ENCODE measurements at places on chromosomes 7 and 10.

- no peak for DNase-seq
These were observed 13.4 kb downstream of the EBF3 start for GRCh38 chr10:129950676-129951075.

DNA sequence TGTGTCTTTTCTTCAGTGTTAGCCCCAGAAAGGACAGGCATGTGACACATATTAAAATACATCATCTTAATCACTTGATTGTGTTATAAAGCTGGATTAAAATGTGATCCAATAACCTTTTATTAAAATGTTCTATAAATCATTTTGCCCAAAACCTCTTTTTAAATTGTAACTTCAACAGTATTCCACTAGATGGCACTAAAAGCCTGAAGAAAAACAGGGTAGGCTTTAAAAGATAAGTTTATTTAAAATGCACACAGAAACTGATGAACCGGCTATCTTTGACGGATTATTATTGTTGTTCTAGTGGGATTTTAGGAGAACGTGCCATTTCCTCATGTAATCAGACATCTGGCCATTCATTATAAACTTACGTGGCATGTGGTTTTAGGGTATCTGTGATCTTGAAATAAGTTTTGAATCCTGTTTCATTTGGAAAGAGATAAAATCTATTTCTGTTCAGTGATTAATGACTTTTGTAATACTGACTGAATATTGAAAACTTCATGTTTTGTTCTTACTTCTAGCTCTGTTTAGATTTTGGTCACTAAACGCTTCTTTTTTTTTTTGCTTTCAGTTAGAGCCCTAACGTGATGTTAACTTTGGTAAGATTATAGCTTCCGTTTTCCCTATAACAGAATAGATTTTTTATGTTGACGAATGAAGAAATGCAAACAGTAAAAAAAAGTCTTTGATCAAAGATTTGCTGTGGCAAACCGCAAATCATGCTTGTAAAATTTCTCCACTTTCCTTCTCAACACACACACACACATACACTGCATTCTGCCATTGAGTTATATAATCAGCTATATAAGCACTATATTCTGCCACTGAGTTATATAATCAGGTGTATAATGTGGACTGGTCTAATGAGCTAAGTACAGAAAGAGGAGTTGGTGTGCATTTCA lies 13.6 kb downstream of the VPS50 start:
- DNase-seq: no peak

- no peak for DNase-seq
These were observed 11.6 kb downstream of the EN2 start for GRCh38 chr7:155469311-155470185.

GRCh38 chr10:6280291-6280690 lies 77.6 kb downstream of the PFKFB3 start:
- DNase-seq: no peak

GRCh38 chr7:32158751-32159745 lies 88.8 kb upstream of the PDE1C start:
- DNase-seq: no peak

GRCh38 chr7:143965280-143965679 lies 10.6 kb downstream of the OR2F1 start:
- no peak for DNase-seq

GRCh38 chr7:25456467-25457171 lies 228.3 kb upstream of the NPVF start:
- DNase-seq: no peak

DNA sequence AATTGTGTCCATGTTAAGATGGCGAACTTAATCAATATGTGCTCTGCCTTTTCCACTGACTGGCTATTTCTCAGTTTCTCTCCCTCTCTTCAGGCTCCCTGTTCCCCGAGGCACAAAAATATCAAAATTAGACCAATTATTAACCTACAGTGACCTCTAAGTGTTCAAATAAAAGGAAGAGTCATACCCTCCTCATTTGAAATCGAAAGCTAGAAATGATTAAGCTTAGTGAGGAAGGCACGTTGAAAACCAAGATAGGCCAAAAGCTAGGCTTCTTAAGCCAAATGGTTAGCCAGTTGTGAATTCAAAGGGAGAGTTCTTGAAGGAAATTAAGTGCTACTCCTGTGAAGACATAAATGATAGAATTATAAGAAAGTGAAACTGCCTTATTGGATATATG lies 81.1 kb upstream of the MBL2 start:
- no peak for DNase-seq

DNA sequence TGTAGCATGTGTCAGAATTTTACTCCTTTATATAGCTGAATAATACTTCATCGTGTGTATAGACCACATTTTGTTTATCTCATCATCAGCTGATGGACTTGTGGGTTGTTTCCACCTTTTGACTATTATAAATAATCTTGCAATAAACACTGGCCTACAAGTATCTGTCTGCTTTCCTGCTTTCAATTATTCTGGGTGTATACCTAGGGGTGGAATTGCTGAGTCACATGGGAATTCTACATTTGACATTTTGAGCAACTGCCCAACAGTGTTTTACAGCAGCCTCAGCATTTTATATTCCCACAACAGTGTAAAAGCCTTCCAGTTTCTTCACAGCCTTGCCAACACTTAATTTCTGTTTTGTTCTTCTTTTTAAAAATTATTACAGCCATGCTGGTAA lies 200.3 kb upstream of the PRSS1 start:
- DNase-seq: no peak

- no peak for DNase-seq
These were observed 50.6 kb upstream of the LRRC18 start for GRCh38 chr10:48990226-48990625.

DNA sequence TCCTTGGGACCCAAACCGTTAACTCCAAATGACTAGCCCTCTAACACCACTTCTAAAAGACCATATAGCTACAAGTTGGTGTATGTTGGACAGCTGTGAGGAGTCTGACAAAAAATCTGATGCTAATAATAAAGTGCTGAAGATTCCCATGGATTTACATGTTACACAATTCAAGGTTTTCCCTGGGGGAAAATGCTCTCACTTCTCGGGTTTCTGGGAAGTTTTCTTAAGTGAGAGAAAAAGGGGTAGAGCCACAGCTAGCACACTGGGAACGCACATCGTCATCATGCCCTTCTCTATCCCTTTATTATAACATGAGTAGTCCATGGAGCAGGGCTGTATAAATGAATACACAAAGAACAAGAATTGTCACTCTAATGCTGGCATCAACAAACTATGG lies 162.1 kb downstream of the CHCHD3 start:
- DNase-seq: no peak
